ENCODE measurements at places on chromosomes 2 and 18.

- no peak for DNase-seq
Measured at GRCh38 chr18:48020337-48021250, 90.1 kb upstream of the SMAD2 start.

- no peak for DNase-seq
Measured at GRCh38 chr2:10817413-10817812, 4.8 kb upstream of the PDIA6 start.

DNA sequence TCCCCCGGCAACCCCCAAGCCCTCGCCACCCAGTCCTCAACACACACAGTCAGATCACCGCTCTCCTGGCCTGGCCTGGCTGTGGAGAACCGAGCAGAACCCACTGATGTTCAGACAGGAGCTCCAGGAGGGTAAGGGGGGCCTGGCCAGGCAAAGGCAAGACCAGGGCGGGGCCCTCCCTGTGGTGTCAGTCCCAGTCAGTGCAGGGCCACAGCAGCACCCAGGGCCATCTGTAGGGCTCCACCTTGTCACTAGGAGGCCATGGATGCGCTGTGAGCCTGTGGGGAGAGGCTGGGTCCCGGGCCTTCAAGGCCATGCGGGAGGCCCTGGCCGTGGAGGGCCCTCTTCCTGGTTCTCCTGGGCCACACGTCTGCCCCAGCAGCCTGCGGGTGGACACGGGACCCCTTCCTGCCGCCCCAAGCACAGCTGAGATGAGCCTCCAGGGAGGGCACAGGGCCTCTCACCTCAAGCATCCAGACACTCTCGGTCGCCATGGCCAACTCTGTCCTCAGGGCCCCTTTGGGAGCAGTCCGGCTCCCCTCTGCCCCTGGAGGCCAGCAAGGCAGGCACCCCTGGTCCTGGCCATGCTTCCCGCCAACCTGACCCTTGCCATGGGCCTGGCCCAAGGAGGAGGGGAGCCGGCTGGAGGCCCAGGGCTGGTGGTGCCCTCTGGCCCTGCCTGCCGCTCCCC, 2.0 kb downstream of the ANO7 start:
- no peak for DNase-seq

DNA sequence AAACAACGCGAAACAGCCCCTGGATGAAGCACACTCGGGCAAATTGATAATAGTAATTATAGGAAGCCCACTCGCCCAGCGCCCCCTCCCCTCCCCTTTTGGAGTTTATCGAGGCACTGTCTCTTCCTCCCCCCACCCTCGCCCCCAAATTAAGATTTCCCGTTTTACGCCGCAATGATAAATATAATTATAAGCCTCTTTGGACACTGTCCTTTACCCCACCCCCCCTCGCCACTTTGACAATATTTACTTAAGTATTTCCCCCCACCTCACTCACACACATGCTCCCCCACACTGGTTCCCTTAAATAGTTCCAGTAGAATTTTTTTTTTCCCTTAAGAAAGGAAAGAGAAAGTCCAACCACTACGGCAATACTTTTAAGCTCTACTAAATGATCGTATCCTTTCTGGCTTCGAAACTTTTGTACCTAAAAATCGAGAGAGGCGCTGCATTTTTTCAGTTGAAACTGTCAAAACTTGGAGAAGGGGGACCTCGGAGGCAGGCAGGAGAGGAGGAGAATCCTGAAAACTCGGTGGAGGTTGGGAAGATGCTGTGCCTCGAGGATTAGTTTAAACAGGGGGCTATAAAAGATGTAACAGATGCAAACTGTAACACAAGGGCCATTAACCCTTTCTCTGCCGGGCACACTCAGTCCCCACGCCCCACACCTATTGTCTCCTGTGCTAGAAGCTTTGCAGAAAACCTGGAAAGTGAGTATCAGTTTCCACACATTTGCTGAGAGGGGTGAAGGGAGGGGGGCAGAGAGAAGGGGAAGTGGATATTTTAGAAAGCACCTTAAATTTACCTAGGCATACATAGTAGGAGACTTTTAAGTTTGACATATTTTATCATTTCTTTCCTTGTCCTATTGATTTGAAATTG, 1.8 kb downstream of the ZEB2 start:
- DNase-seq = no peak

DNA sequence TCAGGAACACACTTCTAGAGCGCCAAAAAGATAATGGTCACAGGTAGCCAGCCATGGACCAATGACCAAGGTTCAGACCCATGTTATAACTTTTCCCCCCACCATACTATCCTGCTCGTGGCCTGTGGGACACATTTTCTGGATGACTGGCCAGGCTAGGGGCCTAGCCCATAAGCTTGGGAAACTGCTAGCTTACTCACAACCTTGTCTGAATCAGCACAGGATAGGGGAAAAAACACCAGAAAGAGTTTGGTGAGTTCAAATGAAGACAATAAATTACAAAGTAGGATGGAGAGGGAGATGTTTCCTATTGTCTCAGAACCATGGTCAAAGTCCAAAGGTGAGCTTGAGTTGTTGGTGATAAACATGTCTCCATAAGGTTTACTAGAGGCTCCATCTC, 156.3 kb upstream of the CCDC68 start:
- DNase-seq = no peak

DNA sequence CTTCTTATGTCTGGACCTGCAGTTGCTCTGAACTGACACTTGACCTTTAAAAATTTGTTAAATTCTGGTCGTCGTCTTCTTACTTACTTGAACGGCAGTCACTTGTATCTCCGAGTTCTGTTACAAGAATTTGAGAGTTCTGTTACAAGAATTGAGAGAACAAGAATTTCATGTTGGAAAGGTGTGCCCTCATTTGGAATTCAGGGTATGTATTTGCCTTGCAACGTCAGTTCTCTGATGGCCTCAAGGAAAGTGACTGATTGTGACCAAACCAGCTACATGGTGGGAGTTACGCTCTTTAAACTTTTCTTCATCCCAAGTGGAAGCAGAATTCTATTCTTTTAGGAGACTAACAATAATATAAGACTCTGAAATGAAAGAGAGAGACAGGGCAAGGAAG, 320.0 kb upstream of the TRIB2 start:
- DNase-seq = no peak

DNA sequence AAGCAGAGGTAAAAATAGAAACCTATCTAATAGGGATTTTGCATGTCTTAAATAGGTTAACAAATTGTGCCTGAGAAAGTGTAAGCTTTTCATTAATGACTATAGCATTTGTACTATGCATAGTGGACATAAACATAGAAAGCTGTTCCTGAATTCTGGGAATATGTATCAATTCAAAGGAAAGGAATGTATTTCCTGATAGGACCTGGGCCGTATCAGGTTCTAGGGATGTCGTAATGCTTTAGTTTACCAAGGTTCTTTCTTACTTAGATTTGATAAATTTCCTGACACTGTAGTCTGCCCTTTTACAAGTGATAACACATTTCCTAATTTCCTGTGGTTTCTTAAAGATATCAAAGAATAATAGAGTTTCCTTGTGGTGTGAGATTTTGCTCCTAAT, 191.3 kb downstream of the CDH7 start:
- no peak for DNase-seq

GRCh38 chr2:8391126-8391525, 290.7 kb upstream of the ID2 start:
- no peak for DNase-seq

- DNase-seq = no peak
Measured at GRCh38 chr18:34978533-34978893, 62.7 kb upstream of the MAPRE2 start.

DNA sequence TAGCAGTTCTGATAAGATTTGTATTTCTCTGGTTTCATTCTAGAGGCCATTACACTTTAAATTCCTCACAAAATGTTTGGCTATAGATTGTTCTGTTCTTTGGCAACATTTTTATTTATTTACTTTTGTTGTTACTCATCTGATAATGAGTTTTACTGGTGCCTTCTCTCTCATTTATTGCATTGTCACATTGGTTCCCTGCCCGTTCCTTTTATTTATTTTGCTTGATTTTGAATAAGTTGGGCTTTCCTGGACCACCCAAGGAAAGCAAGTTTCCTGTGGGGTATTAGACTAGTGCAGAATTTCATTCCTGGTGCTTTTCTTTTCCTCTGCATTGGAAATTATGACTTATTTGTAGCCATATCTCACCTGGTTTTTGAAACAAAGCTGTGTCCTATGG, 232.0 kb downstream of the SOCS6 start:
- no peak for DNase-seq

DNA sequence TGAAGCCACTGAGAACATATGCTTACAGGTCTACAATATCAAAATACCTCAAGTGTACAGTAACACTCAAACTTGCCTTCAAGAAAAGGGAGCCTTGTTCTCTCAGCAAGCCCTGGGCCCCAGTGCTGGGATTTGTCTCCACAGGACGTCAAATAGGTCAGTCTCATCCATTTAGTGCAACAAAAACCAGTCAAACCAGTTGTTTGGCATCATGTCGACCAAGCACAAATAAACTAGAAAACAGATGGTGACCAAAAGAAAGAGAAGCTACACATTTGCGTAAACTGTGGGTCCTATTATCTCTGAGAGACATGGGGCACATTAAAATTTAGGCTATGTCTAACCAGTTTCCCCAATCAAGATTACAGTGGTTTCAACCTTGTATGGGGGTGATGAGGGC, 182.6 kb upstream of the PKDCC start:
- DNase-seq = no peak

- no peak for DNase-seq
Measured at GRCh38 chr2:84527137-84528129, 11.1 kb downstream of the DNAH6 start.

DNA sequence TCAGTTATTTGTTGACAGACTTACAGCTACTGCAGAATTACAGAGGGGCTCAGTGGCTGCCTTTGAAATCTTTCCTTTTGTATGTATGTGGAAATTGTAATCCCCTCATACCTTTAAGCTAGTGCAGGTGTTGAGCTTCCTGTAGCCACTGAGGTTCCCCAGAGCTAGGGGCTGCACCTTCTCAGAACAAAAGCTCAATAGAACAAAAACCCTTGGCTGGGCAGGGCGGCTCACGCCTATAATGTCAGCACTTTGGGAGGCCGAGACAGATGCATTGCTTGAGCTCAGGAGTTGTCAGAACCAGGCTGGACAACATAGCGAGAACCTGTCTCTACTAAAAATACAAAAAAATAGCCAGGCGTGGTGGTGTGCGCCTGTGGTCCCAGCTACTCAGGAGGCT, 41.3 kb upstream of the CHMP1B start:
- DNase-seq = no peak

DNA sequence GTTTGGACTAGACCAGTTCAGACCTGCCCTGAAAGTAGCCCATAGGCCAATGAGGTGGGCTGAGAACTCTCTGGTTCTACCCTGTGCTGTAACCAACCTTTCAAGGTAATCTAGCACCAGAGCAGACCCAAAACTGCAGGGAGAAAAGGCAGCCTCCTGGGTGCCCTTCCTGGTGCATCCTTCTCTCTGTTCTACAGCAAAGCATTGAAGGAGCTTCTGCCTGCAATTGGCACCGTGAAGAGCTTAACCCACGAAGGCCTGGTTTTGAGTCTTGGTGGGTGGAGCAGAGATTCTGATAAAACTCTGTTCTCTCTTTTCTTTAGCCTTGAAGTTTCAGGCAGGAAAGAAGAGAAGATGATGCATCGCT, 55.5 kb downstream of the LIPG start:
- DNase-seq = no peak

- no peak for DNase-seq
Measured at GRCh38 chr18:3151399-3152264, 68.1 kb downstream of the MYOM1 start.

DNA sequence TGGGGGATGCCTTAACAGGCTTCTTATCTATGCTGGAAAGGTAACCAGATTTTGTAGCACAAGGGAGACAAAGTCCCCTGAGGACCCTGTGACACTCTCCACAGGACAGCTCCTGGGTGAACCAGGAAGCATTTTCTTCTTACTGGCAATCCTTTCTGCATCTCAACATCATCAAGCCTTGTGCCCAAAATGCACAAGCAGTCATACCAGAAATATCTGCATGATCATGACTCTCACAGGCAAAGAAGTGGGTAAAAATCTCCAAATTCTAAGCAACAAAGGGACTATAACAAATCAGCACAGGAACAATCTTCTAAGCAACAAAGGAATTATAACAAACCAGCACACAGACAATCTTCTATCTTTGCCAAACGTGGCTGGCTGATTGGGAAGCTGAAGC, 99.1 kb upstream of the CD226 start:
- no peak for DNase-seq

- no peak for DNase-seq
Measured at GRCh38 chr2:105655244-105655643, 89.5 kb upstream of the NCK2 start.

DNA sequence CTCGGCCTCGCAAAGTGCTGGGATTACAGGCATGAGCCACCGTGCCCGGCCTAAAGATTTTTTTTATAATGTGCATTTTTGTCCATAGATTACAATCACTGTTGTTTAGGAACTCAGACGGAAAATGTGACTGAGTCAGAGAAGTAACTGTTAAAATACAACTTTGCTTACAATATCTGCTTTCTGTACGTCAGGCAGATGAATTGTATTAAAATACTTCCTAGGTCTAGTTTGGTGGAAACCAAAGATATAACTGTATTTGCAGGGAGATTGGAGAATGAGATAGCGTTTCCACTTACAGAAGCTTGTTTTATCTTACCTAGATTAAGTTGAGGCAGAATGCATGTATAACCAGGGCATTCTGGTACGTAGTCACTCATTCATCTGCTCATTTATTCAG, 36.7 kb downstream of the ASAP2 start:
- no peak for DNase-seq

GRCh38 chr2:160257743-160258491, 57.8 kb upstream of the ITGB6 start:
- DNase-seq = no peak

- DNase-seq = no peak
Measured at GRCh38 chr2:120949957-120950590, 214.4 kb downstream of the GLI2 start.

DNA sequence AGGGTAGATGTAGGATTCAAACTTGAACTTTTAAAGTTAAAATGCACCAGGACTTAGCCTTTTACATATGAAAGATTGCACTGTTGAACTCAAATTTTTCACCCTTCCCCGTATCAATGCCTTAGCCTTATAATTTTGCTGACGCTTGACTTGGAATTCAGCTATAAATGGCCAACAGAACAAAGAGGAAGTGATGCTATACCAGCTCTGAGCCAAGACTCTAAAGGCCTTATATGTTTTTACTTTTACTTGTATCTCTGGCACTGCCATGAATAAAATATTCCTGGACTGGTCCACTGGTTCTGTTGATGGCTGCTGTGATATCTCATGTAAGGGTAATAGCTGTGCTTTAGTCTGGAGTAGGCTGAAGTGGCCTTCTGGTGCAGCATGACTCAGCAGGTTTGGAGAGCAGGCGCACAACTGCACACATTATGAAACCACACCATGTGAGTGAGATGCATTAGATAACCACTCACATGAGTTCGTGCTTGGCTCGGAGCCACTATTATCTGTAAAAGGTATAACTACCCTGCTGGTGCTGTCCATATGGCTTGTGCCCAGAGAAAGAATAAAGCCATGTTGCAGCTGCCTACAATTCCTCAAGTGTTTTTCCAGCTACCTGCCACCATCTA, 8.4 kb upstream of the IER3IP1 start:
- no peak for DNase-seq

- no peak for DNase-seq
Measured at GRCh38 chr2:47917276-47917961, 11.1 kb upstream of the FBXO11 start.
